ENCODE measurements at places on chromosomes 16 and 17.

DNA sequence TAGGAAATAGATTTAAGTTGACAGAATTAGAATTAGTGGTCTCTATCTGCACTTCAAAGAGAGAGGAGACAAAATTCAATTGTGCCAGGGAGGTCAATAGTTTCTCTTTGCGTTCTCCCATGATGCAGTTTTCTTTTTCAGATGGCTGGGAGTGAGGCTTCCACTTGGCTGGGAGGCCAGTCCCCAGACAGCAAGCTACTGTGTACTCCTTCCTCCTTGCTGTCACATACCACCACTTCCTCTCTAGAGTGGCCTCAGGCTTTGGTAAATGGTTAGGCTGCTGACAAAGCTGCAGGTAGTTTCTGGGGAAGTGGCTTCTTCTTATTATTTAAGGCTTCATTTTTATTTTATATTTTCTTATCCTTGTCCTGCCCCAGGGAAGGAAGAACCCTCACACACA is 106.2 kb upstream of the HS3ST4 start:
- DNase-seq, result no peak

- no peak for DNase-seq
These were observed 1309.8 kb upstream of the CDH8 start for GRCh38 chr16:63346000-63346399.

DNA sequence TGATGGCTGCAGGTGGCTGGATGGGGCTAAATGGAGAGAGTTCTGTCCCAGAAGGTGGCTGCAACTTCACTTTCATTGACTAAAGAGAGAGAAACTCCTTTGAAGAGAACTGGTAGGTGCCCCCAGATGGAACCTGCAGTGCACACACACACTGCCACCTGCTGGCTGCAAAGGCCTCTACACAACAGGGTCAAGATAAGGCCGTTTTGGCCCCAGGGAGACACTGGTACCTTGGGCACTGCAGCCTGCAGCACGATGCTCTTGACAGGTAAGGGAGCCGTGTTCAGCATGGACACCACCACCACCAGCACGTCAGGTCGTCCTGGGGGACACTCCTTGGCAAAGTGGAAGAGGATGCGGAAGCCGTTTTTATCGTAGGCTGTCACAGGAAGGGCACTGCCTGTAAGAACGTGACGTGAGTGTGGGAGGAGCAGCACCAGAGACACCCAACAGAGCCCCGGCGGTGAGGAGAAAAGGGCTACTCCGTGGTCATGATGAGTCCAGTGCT is 22.7 kb downstream of the GGA3 start:
- peak; percentile 71 for DNase-seq

DNA sequence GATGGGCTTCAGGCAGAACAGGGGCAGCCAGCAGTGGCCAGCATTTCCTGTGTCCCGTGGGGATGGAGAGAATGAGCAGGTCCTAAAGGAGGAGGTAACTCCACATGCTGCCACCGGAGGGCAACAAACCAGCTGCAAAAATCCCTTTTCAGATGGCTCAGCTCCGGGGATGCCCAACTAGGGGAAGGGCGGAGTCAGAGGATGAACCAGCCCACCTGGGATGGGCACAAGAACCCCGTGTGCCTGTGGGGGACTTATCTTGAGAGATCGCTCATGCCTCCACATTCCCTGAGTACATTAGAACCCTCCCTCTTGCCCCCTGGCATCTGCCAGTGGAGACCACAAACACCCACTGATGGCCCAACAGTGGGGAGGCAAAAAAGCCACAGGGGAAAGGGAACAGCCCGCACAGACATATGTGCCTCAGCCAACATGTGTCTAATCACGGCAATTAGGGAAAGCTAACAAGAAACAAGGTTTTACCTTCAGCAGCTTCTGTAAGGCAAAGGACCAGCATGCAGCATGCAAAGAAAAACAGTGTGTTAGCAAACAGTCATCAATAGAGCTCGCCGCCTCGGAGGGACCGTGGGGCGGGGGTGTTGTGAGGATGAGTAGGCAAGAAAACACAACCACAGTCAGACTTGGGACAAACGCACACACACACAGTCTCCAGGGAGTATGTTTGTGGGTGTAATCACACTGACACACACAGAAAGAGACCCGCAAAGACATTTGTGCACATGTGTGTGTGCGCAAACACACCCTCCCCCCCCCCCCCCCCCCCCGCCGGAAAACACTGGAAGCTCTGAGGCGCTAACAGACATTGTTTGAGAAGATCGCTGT is 64.0 kb downstream of the MYO18A start:
- peak; percentile 74 for DNase-seq

DNA sequence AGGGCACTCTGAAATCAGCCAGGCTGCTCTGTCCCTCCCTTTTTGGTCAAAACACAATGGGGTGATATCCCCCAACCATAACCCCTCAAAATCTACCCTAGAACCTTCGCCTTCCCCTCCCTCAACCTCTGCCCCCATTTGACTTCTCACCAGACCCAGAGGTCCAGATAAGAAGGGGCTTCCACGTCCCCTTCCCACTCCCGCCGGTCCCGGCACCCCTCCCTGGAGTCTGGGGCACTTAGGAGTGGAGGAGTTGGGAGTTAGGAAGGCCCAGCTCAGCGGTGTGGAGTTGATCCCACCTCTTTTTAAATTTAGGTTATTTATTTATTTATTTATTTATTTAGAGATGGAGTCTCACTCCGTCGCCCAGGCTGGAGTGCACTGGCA is 619 bp upstream of the TMEM92 start:
- DNase-seq, result no peak

GRCh38 chr17:32484628-32485027 is 2.2 kb upstream of the CDK5R1 start:
- no peak for DNase-seq

- DNase-seq, result no peak
These were observed 621 bp downstream of the ARHGEF15 start for GRCh38 chr17:8310601-8311123.

DNA sequence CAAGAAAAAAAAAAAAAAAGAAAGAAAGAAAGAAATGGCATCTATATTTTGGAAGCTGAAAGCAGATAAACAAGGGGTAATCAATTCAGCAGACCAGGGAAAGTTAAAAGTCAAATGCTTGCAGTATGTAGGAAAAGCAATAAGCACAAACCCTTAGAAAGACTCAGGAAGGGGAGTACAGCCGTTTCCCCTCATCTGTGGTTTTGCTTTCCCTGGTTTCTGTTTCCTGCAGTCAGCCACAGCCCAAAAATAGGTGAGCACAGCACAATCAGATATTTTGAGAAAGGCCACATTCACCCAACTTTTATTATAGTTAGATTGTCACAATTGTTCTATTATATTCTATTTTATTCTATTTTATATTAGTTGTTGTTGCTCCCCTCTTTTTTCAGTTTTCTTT is 14.4 kb upstream of the ALOX12 start:
- no peak for DNase-seq

- no peak for DNase-seq
These were observed 9.9 kb downstream of the SLC5A11 start for GRCh38 chr16:24855678-24856077.

DNA sequence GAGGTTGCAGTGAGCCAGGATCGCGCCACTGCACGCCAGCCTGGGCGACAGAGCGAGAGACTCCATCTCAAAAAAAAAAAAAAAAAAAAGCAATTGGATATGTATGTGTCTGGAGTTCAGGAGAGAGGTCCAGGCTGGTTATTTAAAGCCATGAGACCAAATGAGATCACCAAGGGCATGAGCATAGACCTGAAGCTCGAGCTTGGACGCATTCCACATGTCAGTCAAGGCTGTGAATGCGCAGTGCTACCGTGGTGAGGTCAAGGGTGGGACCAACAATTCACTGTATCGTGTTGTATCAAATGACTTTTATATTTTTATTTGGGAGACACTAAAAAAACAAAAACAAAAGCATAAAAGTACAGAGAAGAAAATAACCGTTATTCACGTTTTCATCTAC is 29.1 kb upstream of the SPNS2 start:
- DNase-seq, result no peak

DNA sequence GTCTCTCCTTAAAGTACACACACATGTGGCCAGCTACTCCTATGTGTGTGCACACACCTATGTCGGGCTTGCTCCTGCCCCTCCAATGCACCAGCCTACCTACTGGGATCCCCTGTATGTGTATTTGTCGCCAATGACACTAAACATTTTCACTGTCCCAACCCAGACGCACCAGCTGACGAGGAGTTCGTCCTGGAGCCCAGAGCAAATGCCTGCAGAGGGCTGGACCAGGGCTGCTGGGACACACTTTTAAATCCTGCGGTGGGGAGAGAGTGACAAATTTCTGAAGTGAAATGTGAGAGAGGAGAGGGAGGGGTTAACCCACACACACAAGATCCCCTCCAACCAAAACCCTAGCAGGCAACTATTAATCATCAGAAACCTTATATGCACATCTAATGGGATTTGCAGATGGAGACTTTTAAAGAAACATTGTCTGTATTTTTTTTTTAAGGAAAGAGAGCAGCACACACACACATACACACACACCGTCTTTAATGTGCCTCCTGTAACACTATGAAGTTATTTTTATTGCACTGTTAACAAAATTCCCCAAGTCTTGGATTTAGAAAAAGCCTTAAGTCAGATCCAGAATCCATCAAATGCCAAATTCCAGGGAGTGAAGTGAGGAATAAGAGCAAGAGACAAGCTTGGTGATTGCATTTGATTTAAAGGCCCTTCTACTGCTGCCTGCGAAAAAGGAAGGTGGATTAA is at the start of gene MEOX1:
MEOX1 (minus strand) TSS at position 224 of the 714 bp plus-strand sequence. CDS start 388 bp downstream, outside the sequence.
- DNase-seq, result peak; percentile 86

GRCh38 chr17:12085076-12085949 is 64.6 kb downstream of the MAP2K4 start:
- DNase-seq, result no peak

DNA sequence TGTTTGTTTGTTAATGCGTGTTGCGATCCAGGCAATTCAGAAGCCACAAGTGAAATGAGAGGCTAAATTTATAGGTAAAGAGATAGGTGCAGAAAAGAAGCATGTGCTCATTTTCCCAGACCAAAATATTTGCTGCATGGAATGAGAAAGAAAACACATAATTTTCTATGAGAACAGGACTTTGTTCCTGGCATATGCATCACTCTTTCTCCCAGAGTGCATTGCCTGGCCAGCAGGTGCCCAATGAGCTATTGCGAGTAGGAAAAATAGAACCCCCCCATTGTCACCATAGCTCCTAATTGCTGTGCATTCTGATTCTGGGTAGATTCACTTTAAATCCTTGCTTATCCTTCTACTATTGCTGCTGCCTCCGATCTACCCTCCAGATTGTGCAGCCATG is 410.4 kb downstream of the PMP22 start:
- DNase-seq, result no peak

GRCh38 chr16:75475420-75475847 is 10.9 kb upstream of the TMEM170A start:
- no peak for DNase-seq

GRCh38 chr17:7248796-7249195 is 2.7 kb downstream of the CTDNEP1 start:
- no peak for DNase-seq

GRCh38 chr16:20624205-20624604 is 48.0 kb upstream of the ACSM2B start:
- no peak for DNase-seq

- DNase-seq, result peak; percentile 93
These were observed 54.5 kb downstream of the GTF3C1 start for GRCh38 chr16:27495191-27495590.

- no peak for DNase-seq
These were observed 11.7 kb upstream of the SPATA32 start for GRCh38 chr17:45273551-45273957.

DNA sequence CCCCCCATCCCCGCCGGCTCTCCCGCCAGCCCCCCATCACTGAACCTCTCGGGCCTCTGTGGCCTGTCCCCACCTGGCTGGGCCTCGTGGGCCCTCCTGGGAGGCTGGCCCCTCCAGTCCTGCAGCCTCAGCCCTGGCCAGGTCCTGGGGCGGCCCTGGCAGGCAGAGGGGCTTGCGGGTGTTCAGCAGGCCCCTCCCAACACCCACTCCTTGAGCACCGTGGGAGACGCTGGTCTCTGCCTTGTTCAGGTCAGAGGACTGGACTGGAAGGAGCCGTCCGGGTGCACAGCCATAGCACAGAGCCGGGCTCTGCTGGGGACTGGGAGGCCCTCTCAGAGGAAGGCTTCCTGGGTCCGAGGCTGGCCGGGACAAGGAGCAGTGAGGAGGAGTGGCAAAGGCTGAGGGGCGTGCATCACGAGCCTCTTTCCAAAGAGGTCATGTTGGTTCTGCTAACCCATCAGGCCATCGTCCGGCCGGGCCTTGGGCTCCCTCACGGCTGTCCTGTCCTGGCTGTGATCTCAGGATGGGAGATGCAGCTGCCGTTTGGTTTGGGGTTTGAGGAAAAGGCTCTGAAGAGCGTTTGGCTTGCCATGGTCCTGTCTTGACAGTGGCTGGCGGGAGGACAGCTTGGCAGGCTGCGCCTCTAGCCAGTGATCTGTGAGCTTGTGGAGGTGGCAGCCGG is 6.3 kb upstream of the PABPN1L start:
- DNase-seq, result no peak

DNA sequence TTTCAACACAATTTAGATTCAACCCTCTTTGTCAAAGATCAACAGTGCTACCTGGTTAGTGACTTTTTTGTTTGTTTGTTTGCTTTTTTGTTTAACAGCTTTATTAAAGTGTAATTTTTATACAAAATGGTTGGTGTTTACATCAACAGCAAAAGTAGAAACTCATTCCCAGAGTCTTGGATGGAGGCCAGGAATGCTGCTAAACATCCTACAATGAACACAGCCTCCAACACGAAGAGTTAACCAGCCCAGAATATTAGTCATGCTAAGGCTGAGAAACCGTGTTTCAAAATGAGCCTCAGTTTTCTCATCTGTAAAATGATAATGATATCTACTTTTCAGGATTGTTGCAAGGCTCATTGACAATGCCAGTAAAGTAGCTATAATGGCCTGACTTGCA is 211.0 kb upstream of the MAF start:
- DNase-seq, result no peak

DNA sequence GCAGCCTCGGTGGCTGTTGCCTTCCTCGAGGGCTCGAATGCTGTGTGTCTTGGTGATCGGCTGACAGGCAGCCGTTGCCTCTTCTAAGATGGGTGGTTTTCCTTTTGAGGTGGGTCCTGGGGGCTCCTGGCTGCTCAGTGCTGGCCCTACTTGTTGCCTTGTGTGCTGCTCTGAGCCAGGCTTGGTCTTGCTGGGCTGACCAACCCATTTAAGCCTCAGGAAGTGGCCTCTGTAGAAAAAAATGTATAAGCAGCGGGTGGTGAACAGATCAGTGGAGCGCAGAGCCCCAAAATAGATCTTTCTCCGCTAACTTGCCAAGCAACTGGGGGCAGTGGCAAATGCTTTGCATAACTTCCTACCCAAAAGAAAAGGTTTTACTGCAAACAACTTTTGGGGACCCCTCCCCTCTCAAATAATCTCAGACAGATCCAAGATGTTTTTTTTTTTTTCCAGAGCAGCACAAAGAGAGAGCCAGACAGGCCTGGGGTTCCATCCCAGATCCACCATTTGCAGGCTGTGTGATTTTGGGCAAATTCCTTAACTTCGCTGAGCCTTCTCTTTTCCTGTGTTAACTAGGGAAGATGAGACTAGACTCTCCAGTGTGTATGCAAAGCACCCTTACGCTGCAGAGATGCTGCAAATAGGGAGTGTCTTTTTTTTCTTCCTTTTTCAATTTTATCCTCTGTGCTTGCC is 42.5 kb downstream of the PLCG2 start:
- DNase-seq, result no peak

DNA sequence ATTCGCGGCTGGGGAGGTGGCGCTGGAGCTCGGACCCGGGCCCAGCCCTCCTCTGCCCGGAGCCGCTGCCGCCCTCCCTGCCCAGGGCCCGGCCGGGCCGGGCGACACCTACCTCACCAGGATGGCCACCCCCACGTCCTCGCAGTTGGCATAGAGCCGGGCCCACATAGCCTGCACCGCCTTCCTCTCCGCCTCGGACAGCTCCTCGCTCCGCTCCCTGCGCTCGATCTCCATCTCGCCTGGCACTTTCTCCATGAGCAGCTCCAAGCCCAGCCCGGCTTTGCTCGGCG is 276 bp downstream of the CYGB start:
- DNase-seq, result peak; percentile 63

- peak; percentile 18 for DNase-seq
These were observed 5.8 kb upstream of the GNA13 start for GRCh38 chr17:65062171-65062915.

All from EH (cell line).